ENCODE measurements at places on chromosomes 7 and 10.

- ATAC-seq, result no peak
Observed at GRCh38 chr10:44627591-44628354, 242.9 kb upstream of the CXCL12 start.

- ATAC-seq, result no peak
Observed at GRCh38 chr10:111077785-111078504, 1.1 kb downstream of the ADRA2A start.

- no peak for ATAC-seq
Observed at GRCh38 chr7:1087952-1088920, at the start of gene GPER1. Gene GPER1 (plus strand): TSS chr7:1088113. CDS start chr7:1091729, 3,616 bp downstream.

- no peak for ATAC-seq
Observed at GRCh38 chr7:66036382-66036781, 39.2 kb upstream of the ASL start.

GRCh38 chr10:98758463-98758862 is 311.7 kb upstream of the HPS1 start:
- no peak for ATAC-seq

DNA sequence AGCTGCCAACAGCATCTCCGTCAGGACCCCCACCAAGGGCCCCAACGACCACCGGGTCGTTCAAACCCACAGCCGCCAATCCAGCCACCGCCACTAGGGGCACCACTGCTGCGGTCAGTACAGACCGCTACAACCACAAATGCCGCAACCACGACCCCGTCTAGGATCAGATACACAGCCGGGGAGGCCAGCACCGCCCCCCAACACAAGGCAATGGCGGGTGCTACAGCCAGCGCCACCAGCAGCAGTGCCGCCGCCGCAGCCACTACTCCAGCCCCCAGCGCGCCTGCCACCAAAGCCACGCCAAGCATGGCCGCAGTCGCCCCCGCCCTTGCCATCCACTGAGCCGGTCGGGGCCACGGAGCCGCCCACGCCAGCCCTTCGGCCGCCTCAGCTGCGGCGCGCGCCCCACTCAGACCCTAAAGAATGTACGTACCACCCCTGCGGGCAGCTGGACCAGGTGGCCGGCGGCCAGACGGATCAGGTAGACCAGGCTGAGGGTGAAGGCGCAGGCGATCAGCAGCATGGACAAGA is 473 bp downstream of the CYP51A1 start:
- ATAC-seq, result peak; percentile 48

Data from activated T-helper 17 cell treated with anti-CD3 and anti-CD28 coated beads, Interleukin-2, amount 50 U/mL, for 72 hours (primary cell).